B cell (primary cell): ENCODE measurements at places on chromosomes 13 and 19. TPM values are rescaled to one million over a fixed set of nuclear protein-coding genes. Genes with fewer than 3 reads are reported as not detected.

TMEM150B gene
- total RNA-seq, result not detected in 2 replicates

DNA sequence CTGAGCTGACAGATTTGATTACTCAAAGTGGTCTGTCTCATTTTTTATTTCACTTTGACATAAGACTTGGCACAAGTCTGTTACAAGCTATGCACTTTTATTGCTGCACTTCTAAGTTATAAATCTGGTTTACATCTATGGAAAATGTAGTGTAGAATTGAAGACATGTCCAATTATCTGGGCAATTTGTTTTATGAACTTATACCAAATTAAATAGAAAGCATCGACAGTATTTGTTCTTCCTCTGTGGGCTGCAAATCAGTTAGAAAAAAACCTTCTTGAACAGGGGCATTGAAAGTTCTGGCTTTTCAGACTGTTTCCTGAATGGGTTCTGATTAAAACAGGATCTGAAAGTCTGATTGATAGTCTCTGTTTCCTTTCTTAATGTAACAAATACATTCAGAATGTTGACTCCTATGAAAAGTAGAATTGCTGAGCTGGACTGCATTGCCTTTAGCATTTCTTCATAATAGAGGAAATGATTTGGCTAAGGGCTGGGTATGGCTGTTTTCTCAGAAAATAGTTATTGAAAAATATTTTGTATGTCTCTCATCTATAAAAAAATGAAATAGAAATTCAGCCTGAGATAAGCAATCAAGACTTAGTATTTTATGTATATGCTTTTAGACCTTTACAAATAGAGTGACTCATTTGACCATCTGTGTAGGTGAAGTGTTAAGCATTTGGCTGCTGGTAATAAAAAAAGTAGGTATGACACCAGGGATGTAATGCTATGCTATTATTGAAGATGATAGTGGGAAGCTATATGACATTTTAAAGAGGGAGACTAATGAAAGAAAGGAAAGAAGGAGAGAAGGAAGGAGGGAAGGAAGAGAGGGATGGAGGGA, 210.9 kb upstream of the SPRY2 start:
- DNase-seq, result peak; percentile 42

- DNase-seq, result no peak
These were observed 136.5 kb downstream of the CYSLTR2 start for GRCh38 chr13:48790199-48790598.

GRCh38 chr13:44906230-44906629, 83.0 kb downstream of the NUFIP1 start:
- no peak for DNase-seq

GRCh38 chr13:53237696-53238095, 209.1 kb downstream of the OLFM4 start:
- DNase-seq, result no peak

- DNase-seq, result no peak
These were observed 8.5 kb downstream of the ZNF430 start for GRCh38 chr19:21028969-21029268.

DNA sequence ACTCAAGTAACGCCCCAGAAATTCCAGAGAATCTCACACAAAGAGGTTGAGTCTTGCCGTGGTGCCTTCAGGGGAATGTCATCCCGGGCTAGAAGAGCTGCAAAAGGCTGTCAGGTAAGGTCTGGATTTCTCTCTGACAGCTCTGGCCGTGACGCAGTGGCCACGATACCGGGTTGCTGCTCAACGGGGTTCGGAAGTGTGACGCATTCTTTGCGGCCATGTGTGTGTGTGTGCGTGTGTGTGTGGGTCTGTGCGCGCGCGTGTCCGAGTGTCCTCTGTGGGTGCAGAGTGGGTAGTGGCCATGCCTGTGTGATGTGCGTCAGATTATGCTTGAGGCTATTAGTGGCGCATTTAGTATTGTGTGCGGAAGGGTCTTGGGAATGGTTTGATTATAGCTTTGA, 306 bp downstream of the ZNF540 start:
- DNase-seq, result no peak

- no peak for DNase-seq
These were observed 18.3 kb upstream of the KCTD12 start for GRCh38 chr13:76904507-76904906.

GRCh38 chr19:14577885-14578427, 4.9 kb upstream of the CLEC17A start:
- DNase-seq, result peak; percentile 75

GRCh38 chr13:50915565-50915964, 6.0 kb downstream of the RNASEH2B start:
- peak; percentile 56 for DNase-seq

URAD gene
- not detected in 2 replicates for total RNA-seq

- DNase-seq, result no peak
These were observed 2.2 kb downstream of the TNNT1 start for GRCh38 chr19:55146705-55147273.
